ENCODE measurements at places on chromosomes 1 and 21.

DNA sequence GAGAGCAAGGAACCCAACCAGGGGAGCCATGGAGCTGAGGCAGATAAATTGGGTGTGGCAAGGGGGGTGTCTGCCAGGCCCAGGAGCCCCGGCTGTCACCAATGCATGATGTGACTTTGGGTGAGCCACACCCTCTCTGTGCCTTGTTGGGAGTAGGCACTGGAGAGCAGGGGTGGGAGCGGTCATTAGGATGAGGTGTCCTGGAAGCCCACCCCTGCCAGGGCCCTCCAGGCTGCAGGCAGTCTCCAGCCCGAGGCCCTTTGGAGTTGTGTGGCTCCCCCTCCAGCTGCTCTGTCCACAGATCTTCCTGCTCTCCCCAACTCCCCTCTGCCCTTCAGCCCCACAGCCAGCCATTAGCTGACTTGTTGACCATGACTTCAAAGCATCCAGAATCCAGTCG is 11.4 kb downstream of the MX2 start:
- no peaks in the 10 kb centered on the region for H3K27me3 ChIP-seq
- no peak overlapping the region for H3K4me3 ChIP-seq
- DNase-seq: no peak
- H3K4me1 ChIP-seq: peaks cover 55% of the 10 kb centered on the region
- no peak overlapping the region for H3K27ac ChIP-seq

DNA sequence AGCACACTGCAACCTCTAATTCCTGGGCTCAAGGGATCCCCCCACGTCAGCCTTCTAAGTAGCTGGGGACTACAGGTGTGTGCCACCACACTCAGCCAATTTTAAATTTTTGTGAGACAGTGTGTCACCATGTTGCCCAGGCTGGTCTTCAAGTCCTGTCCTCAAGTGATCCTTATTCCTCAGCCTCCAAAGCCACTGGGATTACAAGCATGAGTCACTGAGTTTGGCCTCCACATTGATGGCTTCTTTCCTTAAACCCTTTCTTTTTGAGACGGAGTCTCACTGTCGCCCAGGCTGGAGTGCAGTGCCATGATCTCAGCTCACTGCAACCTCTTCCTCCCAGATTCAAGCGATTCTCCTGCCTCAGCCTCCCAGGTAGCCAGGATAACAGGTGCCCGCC is 7.6 kb downstream of the KPNA6 start:
- H3K27me3 ChIP-seq: no peaks in the 10 kb centered on the region
- DNase-seq: no peak
- H3K27ac ChIP-seq: no peak overlapping the region
- H3K4me3 ChIP-seq: no peak overlapping the region

GRCh38 chr1:213452501-213452900 is 401.5 kb downstream of the RPS6KC1 start:
- H3K27me3 ChIP-seq: no peaks in the 10 kb centered on the region
- no peaks in the 10 kb centered on the region for H3K36me3 ChIP-seq
- no peak overlapping the region for H3K27ac ChIP-seq

DNA sequence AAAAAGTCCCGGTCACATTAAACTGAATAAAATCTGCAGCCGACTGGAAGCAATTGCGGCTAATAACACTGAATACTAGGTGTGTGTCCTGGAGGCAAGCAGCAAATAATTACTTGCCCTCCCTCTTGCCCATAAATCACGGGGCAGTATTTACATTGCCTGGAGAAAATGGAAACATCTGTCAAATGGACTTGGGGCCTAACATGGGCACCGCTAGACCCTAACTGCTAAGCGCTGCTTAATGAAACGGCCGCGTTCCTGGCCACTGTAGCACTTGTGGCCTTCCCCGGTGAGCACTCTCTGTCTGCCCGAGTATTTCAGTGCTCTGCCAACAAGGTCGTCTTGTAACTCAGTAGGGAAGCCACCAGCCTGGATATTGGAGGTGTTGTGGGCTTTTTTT is 23.9 kb upstream of the KNCN start:
- no peaks in the 10 kb centered on the region for H3K27me3 ChIP-seq
- H3K36me3 ChIP-seq: peaks cover 31% of the 10 kb centered on the region

- H3K27ac ChIP-seq: no peak overlapping the region
- no peaks in the 10 kb centered on the region for H3K27me3 ChIP-seq
- H3K4me1 ChIP-seq: no peaks in the 10 kb centered on the region
- no peaks in the 10 kb centered on the region for H3K36me3 ChIP-seq
- no peak overlapping the region for H3K4me3 ChIP-seq
Measured at GRCh38 chr1:98133131-98133530, 212.3 kb upstream of the DPYD start.

- no peaks in the 10 kb centered on the region for H3K4me1 ChIP-seq
- no peak overlapping the region for H3K4me3 ChIP-seq
- no peak for DNase-seq
- no peaks in the 10 kb centered on the region for H3K27me3 ChIP-seq
- peaks cover 2% of the 10 kb centered on the region for H3K36me3 ChIP-seq
Measured at GRCh38 chr1:15504436-15504835, 19.6 kb downstream of the CASP9 start.

DNA sequence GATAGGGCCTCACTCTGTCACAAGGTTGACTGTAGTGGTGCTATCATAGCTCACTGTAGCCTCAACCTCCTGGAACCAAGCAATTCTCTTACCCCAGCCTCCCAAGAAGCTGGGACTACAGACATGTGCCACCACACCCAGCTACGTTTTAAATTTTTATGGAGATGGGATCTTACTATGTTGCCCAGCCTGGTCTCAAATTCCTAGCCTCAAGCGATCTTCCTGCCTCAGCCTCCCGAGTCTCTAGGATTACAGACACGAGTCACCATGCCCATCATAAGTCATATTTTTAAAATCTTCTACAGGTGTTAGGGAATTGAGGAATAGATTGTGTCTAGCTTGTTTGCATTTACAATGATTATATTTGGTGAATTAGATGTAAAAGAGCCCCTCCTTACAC is 127.0 kb downstream of the CCDC185 start:
- no peak for DNase-seq
- H3K4me3 ChIP-seq: no peak overlapping the region
- no peaks in the 10 kb centered on the region for H3K36me3 ChIP-seq
- H3K27ac ChIP-seq: no peak overlapping the region

DNA sequence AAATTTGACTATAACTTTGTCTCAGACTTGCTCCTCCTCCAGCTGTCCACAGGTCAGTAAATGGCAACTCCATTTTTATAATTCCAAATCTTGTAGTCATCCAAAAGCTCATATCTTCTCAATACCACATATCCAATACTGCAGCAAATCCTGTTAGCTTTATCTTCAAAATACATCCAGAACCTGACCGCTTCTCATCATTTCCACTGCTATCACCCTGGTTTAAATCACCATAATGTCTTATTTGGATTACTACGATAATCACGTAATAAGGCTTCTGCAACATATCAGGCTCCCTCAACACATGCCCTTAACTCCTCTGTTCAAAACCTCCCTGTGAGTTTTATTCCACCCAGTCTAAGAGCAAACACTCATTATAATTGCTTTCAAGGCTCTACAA is 34.5 kb downstream of the ERO1B start:
- no peak overlapping the region for H3K27ac ChIP-seq
- H3K4me3 ChIP-seq: no peak overlapping the region
- DNase-seq: no peak
- H3K36me3 ChIP-seq: peaks cover under 1% of the 10 kb centered on the region
- no peaks in the 10 kb centered on the region for H3K27me3 ChIP-seq

DNA sequence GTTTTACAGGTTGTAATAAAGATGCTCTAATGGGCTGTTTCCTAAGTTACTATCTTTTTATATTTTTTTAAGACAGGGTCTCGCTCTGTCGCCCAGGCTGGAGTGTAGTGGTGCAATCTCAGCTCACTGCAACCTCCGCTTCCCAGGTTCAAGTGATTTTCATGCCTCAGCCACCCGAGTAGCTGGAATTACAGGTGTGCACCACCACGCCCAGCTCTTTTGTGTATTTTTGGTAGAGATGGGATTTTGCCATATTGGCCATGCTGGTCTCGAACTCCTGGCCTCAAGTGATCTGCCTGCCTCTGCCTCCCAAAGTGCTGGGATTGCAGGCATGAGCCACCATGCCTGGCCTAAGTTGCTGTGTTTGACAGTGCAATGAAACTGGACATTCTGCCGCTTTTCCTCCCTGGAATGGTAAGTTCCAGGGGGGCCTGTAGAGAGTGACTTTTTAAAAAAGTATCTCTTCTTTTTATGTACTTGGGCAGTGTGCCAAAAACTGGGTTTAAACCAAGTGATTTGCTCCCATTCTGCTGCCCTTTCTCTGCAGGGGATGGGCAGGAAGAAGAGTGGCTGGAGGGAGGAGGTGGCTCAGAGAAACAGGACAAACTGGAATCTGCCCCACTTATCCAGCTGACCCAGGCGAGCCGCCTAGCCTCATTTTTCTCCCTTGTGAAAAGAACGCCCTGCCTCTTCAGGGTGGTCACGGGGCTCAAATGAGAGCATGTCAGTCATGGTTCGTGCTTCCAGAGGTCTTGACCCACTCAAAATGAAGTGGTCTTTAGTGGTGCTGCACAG is 2.3 kb downstream of the SLC37A1 start:
- H3K4me1 ChIP-seq: peaks cover 17% of the 10 kb centered on the region
- H3K4me3 ChIP-seq: no peak overlapping the region
- peaks cover 13% of the 10 kb centered on the region for H3K27me3 ChIP-seq
- no peak for DNase-seq

DNA sequence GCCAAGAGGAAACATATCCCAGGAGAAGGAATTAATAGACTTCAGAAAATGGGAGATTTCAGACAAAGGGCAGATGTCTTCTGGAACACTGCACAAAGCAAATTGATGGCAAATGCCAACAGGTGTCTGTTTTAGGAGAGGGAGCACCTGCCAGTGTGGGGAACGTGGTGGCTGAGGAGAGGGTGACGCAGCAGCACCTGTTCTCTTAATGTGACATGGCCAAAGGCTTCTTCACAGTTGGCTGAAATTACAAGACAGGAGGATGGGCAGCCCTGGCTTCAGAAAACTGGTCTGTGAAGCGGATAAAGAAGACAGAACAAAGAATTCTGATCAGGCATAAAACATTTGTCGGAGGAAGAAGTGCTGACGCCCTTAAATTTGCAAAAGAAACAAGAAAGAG is 178.7 kb upstream of the RUNX1 start:
- no peaks in the 10 kb centered on the region for H3K36me3 ChIP-seq
- H3K27ac ChIP-seq: no peak overlapping the region
- H3K27me3 ChIP-seq: peaks cover 22% of the 10 kb centered on the region
- H3K4me1 ChIP-seq: peaks cover 20% of the 10 kb centered on the region
- no peak for DNase-seq

- DNase-seq: no peak
- no peak overlapping the region for H3K27ac ChIP-seq
- peaks cover 15% of the 10 kb centered on the region for H3K27me3 ChIP-seq
- no peaks in the 10 kb centered on the region for H3K4me1 ChIP-seq
Measured at GRCh38 chr1:7680955-7681268, 90.2 kb upstream of the VAMP3 start.

- H3K27ac ChIP-seq: peak overlapping the region; percentile 52
- H3K4me3 ChIP-seq: no peak overlapping the region
- DNase-seq: no peak
- H3K4me1 ChIP-seq: peaks cover 21% of the 10 kb centered on the region
- no peaks in the 10 kb centered on the region for H3K27me3 ChIP-seq
Measured at GRCh38 chr1:235138821-235139220, 10.2 kb upstream of the TOMM20 start.

DNA sequence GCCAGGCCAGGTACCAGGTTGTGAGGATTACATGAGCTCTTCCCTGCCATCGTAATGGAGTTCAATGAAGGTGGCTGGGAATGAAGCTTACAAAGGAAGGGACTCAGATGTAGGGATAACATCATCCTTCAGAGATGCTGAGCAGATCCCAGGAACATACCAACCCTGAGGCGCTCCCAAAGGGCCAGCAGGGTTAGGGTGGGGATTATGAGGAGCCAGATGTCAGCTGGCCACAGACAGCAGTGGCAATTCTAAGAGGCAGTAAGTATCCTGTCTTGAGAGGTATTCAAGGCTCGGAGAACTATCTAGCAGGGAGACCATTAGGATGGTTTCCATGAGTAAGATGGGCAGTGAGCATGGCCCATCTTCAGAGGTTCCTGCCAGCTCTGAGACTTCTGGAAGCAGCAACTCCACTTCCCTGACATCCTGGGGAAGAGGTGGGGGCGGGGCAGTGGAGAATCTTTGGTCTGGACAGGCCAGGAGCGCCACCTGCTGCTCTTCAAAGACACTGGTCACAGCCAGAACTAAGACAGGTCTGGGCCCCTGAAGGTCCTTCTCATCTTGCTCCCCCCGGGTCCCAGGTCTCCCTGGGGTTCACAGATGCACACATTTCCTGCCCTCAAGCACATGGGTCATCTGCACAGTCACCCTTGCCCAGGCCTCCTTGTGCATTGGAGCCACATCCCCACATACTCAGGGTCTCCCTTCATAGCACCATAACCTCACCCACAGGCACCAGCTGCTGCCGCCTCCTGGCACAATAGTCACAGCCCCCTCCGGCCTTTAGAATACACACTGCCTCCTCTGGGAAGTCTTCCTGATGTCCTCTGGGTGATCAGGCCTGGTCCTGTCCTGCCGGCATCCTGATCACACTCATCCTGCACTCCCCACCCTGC is 2.7 kb upstream of the SDC3 start:
- peak; percentile 68 for DNase-seq
- H3K27me3 ChIP-seq: peaks cover 36% of the 10 kb centered on the region
- no peaks in the 10 kb centered on the region for H3K36me3 ChIP-seq
- H3K4me3 ChIP-seq: no peak overlapping the region

- H3K36me3 ChIP-seq: peaks cover 6% of the 10 kb centered on the region
- peaks cover 7% of the 10 kb centered on the region for H3K27me3 ChIP-seq
- H3K4me1 ChIP-seq: peaks cover 9% of the 10 kb centered on the region
- no peak overlapping the region for H3K27ac ChIP-seq
Measured at GRCh38 chr1:231219422-231220401, 21.3 kb upstream of the GNPAT start.

DNA sequence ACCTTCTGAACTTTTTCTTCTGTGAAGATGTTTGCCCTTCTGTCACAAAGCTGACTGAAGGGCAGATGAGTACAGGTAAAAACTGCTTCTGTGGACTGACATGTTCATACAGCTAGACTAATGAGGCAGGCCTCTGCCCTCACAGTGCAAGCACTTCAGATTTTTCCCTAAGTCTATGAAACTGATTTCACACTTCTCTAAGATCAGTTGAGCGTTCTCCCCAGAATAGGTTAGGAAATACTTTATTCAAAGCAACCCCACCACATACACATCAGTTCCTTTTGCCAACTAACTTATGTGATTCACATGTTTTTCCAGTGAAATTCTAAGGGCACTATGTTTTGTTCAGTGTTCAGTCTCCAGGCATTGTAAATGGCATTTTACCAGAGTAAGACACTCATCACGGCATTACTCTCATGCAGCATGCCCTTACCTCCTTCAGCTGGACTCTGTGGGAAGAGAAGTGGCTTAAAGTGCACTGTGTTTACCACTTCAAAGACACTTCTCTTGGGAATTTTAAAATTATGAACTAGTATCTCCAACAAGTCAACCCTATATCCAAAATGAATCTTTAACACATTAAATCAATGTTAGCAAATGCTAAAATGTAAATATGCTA is 5.4 kb upstream of the PSMG1 start:
- H3K4me3 ChIP-seq: no peak overlapping the region
- H3K4me1 ChIP-seq: peaks cover 29% of the 10 kb centered on the region
- no peak for DNase-seq
- no peak overlapping the region for H3K27ac ChIP-seq
- peaks cover 8% of the 10 kb centered on the region for H3K36me3 ChIP-seq

Data from activated CD8-positive, alpha-beta memory T cell treated with anti-CD3 and anti-CD28 coated beads, Interleukin-2, amount 10 ng/mL, durations not matched to agents 7 days and 5 days (primary cell).